Renal pelvis (tissue), 12 donors: ENCODE measurements at places on chromosomes 5 and 9. TPM values are rescaled to one million over a fixed set of nuclear protein-coding genes. Genes with fewer than 3 reads are reported as not detected.

Gene HAUS6
- 18.3 TPM for polyA plus RNA-seq

Gene PITX1
- polyA plus RNA-seq, result not detected

Gene TAL2
- polyA plus RNA-seq, result 2.8 TPM

Gene CCL27
- 0.95 TPM for polyA plus RNA-seq

Gene C9orf153
- not detected for polyA plus RNA-seq

Gene PKD2L2
- 0.53 TPM for polyA plus RNA-seq

Gene STKLD1
- 5.3 TPM for polyA plus RNA-seq

Gene PLAC8L1
- polyA plus RNA-seq, result 3.0 TPM

Gene SELENOP
- 470 TPM for polyA plus RNA-seq

Gene CDO1
- polyA plus RNA-seq, result 25.6 TPM

Gene JAK2
- 13.9 TPM for polyA plus RNA-seq

Gene SRA1
- 31.7 TPM for polyA plus RNA-seq

Gene SLC4A9
- polyA plus RNA-seq, result 12.4 TPM

Gene HINT1
- polyA plus RNA-seq, result 401 TPM

Gene PGGT1B
- 28.7 TPM for polyA plus RNA-seq

Gene AQP3
- 44.1 TPM for polyA plus RNA-seq

Gene C8G
- 0.83 TPM for polyA plus RNA-seq

Gene ACOT12
- 0.99 TPM for polyA plus RNA-seq

Gene FGF18
- polyA plus RNA-seq, result 0.45 TPM

Gene NIPAL4
- 0.45 TPM for polyA plus RNA-seq

Gene BSPRY
- polyA plus RNA-seq, result 10.5 TPM

Gene GPR151
- polyA plus RNA-seq, result not detected

Gene INSL6
- 0.37 TPM for polyA plus RNA-seq

Gene SERF1A
- 4.4 TPM for polyA plus RNA-seq

Gene STPG3
- 3.9 TPM for polyA plus RNA-seq

Gene ADGRV1
- polyA plus RNA-seq, result 11.3 TPM

Gene PCDHB16
- polyA plus RNA-seq, result 7.4 TPM

Gene PCDHGA5
- polyA plus RNA-seq, result 2.6 TPM

Gene HTR1A
- not detected for polyA plus RNA-seq

Gene SLC25A2
- 0.19 TPM for polyA plus RNA-seq

Gene GRPEL2
- 15.3 TPM for polyA plus RNA-seq

Gene CCDC183
- 5.7 TPM for polyA plus RNA-seq

Gene LRRC19
- 18.9 TPM for polyA plus RNA-seq

Gene FGF1
- polyA plus RNA-seq, result 15.2 TPM

Gene PCDHGB4
- polyA plus RNA-seq, result 6.2 TPM

Gene CPLANE1
- 38.5 TPM for polyA plus RNA-seq

Gene GNPDA1
- polyA plus RNA-seq, result 70.6 TPM

Gene SPINK9
- not detected for polyA plus RNA-seq

Gene FBXO10
- 13.3 TPM for polyA plus RNA-seq

Gene FSTL4
- 0.68 TPM for polyA plus RNA-seq

Gene CENPH
- polyA plus RNA-seq, result 16.7 TPM

Gene DNM1
- 305 TPM for polyA plus RNA-seq

Gene PLPP7
- 2.2 TPM for polyA plus RNA-seq

Gene TMEM171
- polyA plus RNA-seq, result 7.8 TPM

Gene HOMER1
- 30.0 TPM for polyA plus RNA-seq

Gene GRIA1
- 3.1 TPM for polyA plus RNA-seq
